Activated CD8-positive, alpha-beta memory T cell treated with anti-CD3 and anti-CD28 coated beads for 4 hours (primary cell): ENCODE measurements at places on chromosomes 5 and 9.

DNA sequence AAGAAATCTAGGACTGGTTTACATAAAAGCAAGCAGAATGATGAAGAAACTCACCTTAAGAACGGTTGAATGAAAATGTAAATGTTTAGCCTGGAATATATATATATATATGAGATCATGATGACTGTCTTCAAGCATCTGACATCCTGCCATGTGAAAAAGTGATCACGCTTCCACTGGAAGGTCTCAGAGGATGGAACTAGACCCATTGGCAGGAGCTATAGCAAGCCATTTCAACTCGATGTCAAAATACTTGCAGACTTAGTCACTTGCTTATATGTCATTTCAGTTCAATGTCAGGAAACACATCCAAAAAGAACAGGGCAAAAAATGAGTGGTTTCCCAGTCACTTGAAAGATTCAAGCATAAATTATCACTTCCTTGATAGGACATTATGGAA lies 22.2 kb upstream of the TMEM161B start:
- DNase-seq: no peak

GRCh38 chr9:15158064-15158463 lies 149.0 kb downstream of the TTC39B start:
- DNase-seq: no peak

- DNase-seq: no peak
These were observed 30.4 kb downstream of the GNG10 start for GRCh38 chr9:111691672-111692329.

DNA sequence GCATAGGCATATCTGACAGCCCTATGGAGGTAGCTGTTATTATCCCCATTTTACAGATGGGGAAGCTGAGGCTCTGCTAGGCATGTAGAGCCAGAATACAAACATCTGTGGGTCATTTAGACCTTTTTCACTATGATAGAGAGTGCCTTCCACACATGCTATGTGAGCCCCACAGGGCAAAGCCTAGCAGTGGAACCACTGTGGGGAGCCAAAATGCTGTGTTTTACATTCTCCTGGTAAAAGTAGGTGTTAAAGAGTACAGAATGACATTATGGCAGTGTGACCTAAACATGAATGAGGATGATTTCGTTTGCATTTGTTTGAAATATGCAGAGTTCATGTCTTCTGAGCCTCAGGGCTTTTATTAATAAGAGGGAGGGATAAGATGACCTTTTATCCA lies 265.2 kb downstream of the MAST4 start:
- DNase-seq: no peak

DNA sequence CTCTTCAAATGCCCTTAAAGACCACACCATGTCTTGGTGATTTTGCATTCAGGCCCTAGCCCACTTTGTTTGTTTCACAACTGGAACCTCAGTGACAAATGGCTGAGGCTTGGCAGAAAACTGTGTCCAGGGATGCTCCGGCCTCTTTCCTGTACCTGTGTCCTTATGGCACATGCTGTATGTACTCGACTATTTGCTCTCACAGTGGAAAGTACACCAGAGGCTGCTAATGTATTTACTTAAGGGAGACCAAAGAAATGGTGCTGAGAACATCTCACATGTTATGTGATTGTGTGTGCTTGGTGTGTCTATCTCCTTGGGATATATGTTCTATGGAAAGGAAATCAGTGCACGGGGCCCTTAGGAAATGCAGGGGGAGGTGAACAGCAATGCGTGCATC lies 263.3 kb downstream of the GADD45G start:
- DNase-seq: no peak

- no peak for DNase-seq
These were observed 3.3 kb upstream of the MSMP start for GRCh38 chr9:35757226-35757891.

GRCh38 chr5:6235726-6236125 lies 142.6 kb downstream of the MED10 start:
- no peak for DNase-seq

GRCh38 chr9:123996731-123997421 lies 14.7 kb upstream of the LHX2 start:
- DNase-seq: no peak

DNA sequence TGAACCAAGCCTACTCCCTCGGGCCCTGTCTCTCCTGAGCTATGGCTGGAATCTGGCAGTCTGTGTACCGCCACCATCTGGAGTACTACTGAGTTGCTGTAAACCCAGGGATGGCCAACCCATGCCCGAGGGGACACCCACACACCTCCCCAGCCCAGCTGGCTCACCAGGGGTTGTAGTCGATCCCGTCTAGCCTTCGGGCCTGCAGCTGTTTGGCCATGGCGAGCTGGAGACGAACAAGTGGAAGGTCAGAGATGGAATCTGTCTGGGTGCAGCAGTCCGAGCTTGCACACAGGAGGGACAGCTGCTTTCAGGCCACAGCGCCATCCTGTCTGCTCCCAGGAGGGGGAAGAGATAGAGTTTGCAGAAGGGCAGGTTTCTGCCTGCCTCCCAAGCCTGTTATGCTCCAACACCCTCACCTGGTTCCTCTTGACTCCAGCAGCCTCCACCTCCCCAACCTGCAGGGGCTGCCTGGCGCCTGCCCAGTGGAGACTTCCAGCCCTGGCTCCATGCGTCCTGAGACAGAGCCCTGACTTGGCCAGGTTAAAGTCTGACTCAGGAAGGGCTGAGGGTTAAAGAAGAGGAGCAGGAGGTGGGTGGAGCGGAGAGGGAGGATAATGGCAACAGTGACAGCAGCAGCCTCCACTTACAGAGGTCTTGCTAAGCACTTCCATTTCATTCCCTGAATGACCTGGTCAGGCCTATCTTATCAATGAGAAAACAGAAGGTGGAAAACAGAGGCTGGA lies 15.8 kb upstream of the SPOUT1 start:
- DNase-seq: no peak

GRCh38 chr5:35608881-35609779 lies 8.5 kb upstream of the SPEF2 start:
- no peak for DNase-seq

GRCh38 chr9:126788634-126789349 lies 16.0 kb upstream of the ZBTB43 start:
- no peak for DNase-seq

GRCh38 chr9:1253064-1253979 lies 203.2 kb downstream of the DMRT2 start:
- DNase-seq: no peak

GRCh38 chr5:89241186-89241585 lies 358.2 kb upstream of the MEF2C start:
- no peak for DNase-seq
